ENCODE measurements at places on chromosomes 13 and 19. TPM values are rescaled to one million over a fixed set of nuclear protein-coding genes. Genes with fewer than 3 reads are reported as not detected.

- no peak for DNase-seq
Observed at GRCh38 chr13:46507981-46508380, 45.0 kb upstream of the LRCH1 start.

DNA sequence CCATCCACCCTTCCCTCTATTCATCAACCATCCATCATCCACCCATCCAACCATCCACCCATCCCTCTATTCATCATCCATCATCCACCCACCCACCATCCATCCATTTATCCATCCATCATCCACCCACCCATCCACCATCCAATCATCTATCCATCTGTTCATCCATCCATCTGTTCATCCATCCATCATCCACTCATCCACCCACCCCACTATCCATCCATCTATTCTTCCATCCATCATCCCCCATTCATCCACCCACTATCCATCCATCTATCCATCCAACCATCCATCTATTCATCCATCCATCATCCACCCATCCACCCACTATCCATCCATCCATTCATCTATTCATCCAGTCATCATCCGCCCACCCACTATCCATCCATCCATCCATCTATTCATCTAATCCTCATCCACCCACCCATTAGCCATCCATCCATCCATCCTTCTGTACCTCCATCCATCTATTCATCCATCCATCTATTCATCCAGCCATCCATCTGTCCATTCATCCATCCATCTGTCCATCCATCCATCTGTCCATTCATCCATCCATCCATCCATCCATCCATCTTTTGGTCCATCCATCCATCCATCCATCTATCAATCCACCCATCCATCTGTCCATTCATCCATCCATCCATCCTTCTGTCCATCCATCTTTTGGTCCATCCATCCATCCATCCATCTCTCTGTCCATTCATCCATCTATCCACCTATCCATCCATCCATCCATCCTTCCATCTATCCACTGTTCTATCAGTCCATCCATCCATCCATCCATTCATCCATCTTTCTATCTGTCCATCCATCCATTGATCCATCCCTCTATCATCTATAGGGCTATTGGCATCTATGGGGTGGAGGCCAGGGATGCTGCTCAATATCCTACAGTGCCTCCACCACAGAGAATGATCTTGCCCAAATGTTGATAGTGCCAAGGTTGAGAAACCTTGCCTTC lies 47.5 kb downstream of the CPAMD8 start:
- DNase-seq: no peak

- DNase-seq: no peak
Observed at GRCh38 chr13:108621462-108621861, 7.9 kb upstream of the MYO16 start.

GNA15 gene
- not detected for total RNA-seq

TNFSF9 gene
- total RNA-seq: 4.5 TPM

CBY2 gene
- total RNA-seq: not detected

DNA sequence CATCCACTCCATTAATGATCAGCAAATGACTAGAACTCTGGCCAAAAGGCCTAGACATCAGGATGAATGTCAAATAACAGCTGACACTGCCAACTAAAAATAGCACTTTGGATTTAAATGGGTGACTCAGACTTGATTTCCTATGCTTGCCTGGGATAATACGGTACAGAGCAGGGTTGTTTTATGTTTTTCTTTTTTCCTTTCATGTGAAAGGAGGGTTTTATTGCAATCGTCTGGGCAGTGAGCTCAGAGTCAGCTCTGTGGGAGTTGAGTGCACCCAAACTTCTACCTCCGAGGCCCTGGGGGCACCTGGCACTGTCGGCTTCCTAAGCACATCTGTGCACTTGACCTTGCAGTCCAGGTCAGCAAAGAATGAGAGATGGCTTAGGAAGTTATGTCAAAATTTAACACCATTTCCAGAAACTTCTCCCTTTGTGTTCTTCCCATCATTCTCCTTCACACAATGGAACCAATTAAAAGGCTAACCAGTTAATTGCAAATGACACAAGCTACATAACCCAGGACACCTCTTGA lies 134.1 kb downstream of the LACC1 start:
- DNase-seq: no peak

DNA sequence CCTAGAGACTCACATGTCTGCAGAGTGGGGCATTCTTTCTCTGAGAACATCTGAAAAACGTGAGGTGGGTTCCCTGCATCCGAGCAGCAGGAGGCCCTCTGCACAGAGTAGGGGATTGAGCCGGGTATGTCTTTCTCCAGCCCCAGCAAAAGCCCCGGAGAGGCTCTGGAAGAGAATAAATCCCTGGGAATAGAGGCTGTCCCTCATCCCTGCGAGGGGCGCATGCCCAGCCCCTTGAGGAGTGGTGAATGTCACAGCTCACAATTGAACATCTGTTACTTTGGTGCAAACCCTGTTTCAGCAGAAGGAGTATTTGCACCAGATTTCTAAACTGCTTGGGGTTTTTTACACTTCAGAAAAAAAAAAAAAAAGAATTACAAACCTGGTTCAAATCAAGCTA lies 164.6 kb downstream of the FGF14 start:
- DNase-seq: no peak

DNA sequence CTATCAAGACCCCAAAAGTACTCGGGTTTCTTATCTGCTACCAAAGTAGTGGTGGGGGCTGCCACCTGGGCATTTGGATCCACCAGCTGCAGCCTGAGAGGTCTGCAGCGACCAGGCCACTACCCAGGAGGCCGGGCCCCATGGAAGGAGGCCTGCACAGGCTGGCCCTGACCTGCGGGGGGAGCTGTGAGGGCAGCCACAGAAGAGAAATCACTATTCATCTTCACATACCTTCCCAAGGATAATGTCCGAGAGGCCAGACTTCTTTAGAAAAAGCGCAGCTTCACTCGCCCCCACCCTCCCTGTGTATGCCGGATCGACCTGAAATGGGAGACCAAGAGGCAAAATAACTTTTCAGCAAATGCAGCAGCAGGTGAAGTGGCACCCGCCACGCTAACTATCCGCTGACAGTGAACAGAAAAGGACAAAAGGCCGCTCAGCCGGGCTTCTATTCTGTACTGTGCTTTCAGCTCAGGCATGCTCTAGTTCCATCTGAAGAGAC lies 30.1 kb downstream of the EPS15L1 start:
- DNase-seq: peak; percentile 32

DNA sequence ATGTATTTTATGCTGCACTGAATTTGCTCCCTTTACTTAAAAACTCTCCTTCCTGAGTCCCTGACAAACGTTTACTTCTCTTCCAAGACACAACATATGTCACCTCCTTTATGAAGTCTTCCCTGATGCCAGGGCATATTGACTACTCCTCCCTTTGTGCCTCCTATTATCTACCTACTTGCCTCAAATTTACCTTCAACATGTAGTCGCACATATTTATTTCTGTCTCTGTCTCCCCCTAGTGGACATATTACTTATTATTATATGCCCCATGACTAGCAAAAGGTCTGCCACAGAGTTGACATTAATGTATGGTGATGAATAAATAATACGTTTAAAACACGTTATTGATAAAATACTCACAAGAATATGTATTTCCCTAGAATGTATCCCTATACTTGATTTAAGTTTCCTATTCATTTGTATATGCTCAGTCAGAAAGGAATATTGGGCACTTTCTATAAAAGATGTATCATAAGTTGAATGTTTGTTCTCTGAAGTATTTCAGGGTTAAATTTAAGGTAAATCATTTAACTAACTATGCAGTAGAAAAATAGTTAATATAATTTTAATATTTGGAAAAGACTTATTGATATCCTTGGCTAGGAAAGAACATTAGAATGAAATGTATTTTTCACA lies 250.3 kb upstream of the ATXN8OS start:
- DNase-seq: no peak

GARIN5A gene
- 1.2 TPM for total RNA-seq

DNA sequence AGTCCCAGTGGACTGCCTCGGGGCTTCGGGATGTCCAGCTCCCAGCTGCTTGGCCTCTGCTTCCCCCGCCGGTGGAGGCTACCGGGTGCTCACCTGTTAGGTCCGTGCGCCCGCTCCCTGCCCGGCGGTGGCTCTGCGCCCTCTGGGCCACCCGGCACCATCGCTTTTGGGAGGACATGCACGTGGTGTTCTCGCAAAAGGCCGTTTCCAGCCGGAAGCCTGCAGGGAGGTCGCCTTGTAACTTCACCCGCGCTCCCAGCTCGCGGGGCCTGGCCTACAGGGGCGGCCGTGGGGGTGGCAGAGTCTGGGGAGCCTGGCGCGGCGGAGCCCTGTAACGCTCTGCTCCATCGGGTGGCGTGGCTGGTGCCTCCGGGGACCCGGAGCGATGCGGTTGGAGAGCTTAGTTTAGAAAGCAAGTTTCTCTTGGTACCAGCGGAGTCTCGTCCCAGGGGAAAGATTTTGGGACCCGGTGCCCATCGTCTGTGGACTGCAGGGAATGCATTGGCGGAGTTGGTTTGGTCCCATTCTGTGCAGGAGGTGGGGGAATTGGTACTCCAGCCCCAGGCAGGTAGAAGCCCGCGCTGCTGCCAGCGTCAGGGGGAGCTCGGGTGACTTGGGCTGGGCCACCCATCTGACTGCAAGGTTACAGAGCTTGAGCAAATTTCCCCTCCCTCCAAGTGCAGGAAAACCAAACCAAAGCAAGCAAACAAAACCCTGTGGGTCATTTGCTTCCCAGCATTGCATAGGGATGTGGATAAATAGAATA lies 673 bp downstream of the SPATA13 start:
- DNase-seq: peak; percentile 33

DNA sequence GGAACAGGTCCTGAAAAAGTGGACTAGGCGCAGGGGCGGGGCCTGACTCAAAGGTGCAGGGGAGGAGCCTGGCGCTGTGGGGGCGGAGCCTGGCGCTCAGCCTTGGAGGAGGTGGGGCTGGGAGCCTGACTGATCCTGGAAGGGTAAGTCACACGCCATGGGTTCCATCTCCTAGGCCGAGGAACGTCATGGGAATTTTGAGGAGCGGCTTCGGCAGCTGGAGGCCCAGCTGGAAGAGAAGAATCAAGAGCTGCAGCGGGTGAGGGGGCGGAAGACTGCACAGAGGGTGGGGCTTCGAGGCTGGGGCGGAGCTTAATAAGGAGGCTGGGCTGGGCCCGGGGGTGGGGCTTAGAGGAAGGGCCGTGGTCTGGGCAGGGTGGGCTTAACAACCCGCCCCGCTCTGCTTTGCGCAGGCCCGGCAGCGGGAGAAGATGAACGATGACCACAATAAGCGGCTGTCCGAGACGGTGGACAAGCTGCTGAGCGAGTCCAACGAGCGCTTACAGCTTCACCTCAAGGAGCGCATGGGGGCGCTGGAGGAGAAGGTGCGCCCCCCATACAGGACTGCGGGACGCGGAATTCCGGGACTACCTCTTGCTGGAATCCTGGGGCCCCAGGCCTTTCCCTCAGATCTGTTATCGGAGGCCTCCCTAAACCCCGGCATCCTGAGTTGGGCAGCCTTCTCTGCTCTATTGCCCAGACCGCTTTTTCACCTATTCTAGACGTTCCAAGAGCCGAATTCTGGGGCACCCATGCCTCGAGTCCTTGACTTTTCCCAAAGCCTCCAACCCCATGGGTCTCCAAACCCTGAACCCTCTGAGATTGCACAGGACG lies 14.5 kb downstream of the PPFIA3 start:
- no peak for DNase-seq

DNA sequence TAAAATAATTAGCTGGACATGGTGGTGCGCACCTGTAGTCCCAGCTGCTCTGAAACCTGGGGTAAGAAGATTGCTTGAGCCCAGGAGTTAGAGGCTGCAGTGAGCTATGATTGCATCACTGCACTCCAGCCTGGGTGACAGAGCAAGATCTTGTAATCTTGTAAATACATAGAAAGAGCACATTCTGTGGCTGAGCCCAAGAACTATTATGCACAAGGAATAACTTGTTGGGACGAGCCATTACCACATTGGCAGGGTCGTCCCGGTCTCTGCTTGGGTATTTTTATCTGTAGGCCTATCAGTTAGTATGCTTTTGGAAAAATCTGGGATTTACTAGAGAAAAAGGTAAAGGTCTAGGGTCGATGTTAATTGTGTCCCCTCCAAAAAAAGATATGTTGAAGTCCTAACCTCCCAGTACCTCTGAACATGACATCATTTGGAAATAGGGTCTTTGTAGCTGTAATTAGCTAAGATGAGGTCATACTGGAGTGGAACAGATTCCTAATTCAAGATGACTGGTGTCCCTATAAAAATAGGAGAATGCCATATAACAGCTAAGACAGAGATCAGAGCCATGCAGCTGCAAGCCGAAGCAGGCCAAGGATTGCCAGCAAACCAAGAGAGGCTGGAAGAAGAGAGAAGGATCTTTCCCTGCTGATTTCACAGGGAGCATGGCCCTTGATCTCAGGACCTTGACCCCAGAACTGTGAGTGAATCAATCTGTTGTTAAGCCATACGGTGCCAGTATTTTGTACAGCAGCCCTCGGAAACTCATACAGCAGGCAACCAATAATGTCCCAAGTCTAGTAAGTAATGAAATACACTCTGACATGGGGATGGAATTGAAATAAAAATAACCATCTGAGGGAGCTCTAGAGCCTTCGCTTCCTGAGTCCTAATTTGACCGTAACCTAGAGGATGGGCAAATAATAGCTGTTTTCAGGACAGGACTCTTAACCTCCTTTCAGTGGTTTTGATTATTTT lies 77.0 kb downstream of the TM9SF2 start:
- DNase-seq: no peak

DNA sequence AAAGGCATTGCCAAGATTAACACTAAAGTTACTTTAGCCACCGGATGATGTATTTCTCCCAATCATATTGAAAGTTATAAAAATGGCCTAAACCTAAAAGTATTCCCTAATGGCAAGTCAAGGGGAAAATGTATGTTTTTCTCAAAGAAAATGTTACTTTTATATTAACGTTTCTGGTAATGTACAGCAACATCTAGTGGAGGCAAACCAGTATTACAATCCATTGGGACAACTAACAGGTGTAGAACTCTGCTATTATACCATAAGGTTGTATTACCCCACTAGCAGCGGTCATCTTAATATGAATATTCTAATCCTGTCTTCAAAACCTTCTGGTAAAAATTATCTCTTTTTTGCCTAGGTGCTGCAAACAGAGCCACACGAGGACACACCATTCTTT lies 69.2 kb downstream of the ZNF100 start:
- DNase-seq: no peak

GRCh38 chr19:43751466-43752220 lies 3.1 kb downstream of the SMG9 start:
- DNase-seq: peak; percentile 74

- DNase-seq: no peak
Observed at GRCh38 chr19:11209839-11210655, 12.7 kb upstream of the KANK2 start.

CGB5 gene
- total RNA-seq: not detected

HCN2 gene
- not detected for total RNA-seq

DNA sequence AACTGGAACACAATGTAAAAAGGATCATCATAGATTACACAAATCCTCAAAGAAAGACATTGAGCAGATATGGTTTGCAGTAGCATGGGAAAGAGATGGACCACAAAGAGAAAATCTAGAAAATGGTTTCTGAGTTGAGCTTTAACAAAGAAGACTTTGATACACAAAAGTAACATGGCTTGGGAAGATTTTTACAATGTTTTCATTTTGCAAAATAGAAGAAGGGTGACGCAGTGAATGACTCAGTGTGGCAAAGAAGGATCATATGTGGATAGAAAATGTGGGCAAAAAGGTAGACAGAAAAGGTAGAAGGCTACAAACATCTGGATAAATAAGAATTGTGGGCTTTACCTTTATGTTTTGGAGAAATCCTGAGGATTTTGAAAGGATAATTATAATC lies 1220.5 kb downstream of the PCDH17 start:
- DNase-seq: no peak

NALCN gene
- total RNA-seq: not detected

All from MG63 (cell line).